ENCODE measurements at places on chromosomes 4 and X.

- DNase-seq = peak; percentile 5
Observed at GRCh38 chrX:71067712-71068043, 456 bp downstream of the SNX12 start.

- DNase-seq = no peak
Observed at GRCh38 chr4:6918338-6918737, 8.7 kb downstream of the TBC1D14 start.

DNA sequence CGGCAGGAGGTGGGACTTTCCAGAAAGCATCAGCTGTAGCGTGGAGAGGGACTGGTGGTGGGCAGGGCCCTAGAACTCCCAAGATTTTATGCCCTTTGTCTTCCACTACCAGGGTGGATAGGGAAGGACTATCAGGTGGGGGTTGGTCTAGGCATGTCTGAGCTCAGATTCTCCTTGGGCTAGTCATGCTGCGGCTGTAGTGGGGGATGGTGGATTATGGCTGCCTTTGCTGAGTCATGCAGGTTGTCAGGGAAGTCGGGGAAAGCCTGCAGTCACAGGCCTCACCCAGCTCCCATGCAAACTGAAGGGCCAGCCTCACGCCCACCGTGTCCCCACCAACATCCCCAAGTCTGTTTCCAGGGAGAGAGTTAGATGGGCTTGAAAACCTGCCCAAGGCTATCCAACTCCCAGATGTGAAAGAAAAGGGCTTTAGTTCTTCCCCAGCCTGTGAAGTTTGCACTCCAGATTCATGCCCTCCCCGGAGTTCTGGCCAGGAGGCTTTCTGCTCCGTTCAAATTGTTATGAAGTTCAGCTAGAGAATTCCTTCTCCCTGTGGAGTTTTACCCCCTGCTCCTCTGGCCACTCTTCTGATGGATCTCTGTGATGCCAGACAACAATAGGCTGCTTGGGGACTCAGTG, 13.4 kb upstream of the MEPE start:
- peak; percentile 74 for DNase-seq

- DNase-seq = no peak
Observed at GRCh38 chr4:95267081-95267480, 281.7 kb downstream of the UNC5C start.

DNA sequence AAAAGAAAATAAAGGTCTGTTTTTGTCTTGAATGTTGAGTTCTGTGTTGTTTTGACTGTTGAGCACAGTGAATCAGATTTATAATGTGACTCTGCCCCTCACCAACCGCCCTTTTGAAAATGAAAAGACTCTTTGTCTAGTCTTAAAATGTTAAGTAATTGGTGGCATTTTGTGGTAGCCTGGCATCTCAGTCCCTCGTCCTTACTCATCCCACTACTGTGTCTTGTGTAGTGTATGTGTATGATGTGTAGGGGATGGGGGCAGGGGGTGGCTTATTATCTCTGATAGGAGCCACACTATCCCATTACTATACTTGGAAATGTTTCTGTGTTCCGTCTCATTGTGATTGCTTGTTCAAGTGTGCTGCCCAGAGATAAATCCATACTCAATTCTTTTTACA, 12.2 kb downstream of the KLHL34 start:
- DNase-seq = no peak

DNA sequence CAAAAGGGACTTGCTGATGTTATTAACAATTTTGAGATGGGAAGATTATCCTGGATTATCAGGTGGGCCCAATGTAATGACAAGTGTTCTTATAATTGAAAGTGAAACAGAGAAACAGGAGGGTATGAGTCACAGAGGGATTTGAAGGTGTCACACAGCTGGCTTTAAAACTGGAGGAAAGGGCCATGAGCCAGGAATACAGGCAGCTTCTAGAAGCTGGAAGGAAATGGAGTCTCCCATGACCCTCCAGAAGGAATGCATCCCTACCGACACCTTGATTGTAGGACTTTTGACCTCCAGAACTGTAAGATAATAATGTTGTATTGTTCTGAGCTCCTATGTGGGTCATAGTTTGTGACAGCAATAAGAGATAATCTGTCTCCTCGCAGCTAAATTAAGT, 98.0 kb upstream of the STIM2 start:
- no peak for DNase-seq

DNA sequence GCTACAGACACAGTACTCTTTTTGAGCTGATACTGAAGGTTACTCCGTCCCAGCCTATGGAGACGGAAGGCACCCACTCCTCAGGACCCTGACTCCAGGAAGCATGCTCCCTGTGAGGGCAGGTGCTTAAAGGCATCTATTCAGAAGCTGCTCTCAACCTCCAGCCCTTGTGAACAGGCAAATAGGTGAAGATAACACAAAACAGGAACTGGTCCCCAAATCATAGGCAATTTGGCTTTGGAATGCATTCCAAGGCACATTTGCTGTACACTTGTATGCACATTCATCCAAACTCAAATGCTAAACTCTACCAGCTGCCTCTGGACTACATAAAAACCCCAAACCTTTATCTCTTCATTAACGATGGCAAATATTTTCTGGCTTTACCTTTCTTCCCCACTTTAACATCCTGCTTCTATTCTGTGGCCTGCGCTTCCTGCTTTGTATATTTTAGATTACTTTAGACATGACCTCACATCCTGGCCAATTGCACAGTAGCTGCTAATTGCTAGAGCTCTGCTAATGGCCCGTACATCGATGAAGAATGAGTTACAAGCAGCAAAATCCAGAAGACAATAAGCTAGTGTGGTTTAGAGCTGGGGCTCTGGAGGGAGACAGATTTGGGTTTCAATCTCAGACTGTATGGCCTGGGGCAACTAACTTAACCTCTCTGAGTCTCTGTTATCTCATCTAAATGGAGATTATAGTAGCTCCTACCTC, 3.2 kb downstream of the SEL1L3 start:
- no peak for DNase-seq

DNA sequence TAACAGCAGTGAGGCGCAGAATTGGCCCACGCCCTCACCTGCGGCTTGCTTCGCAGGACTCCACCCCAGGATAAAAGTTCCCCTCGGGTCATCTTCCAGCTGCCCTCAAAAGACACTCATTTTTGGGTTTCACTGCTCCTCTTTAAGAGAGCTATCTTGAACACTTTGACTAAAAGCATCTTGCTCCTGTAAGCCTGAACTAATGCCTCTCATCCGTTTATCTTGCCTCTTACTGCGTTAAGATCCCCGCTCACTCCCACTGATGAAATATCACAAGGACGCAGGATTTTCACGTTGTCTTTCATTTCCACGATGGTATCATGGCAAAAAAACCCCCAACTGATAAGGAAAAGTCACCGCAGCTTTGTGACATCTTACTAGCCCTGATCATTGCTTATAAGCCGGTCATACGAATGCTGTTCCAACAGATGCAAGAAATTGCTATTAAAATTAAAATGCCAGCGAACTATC, 591 bp upstream of the ACSL4 start:
- DNase-seq = no peak

- DNase-seq = peak; percentile 23
Observed at GRCh38 chr4:107183155-107183774, 147.2 kb upstream of the DKK2 start.

DNA sequence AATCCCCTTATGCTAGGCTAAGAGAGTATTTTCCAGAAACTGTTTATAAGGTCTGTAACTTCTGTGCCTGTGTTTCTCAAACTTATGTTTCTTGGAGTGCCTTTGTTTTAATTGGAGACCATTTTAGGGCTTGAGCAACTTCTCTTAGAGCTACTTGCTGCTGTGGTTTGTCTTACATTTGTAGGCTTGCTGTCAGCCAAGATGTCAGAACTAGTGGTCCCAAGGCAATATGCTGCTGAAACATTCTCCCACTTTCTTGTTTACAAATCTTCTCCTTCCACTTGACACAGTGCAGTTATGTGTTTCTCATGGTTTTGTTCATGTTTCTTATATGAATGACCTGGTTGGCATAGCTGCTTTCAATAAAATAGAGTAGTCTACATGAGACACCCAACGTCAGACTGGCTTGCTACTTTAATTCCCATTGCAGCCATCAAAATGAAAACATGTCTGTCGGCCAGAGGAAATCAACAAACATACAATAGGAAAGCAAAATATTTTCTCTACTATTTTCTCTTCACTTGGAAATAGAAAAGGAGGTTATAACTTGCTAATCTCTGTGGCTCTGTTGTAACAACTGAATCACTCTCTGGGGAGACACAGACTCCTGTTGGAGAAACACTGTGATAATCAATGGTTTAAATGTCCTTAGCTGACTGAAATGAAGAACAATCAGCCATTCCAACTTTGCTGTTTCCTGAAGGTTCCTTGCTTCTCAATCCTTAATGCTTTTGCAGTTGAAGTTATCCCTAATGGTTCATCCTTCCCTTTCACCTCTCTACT, 426.4 kb downstream of the PDGFC start:
- DNase-seq = no peak

DNA sequence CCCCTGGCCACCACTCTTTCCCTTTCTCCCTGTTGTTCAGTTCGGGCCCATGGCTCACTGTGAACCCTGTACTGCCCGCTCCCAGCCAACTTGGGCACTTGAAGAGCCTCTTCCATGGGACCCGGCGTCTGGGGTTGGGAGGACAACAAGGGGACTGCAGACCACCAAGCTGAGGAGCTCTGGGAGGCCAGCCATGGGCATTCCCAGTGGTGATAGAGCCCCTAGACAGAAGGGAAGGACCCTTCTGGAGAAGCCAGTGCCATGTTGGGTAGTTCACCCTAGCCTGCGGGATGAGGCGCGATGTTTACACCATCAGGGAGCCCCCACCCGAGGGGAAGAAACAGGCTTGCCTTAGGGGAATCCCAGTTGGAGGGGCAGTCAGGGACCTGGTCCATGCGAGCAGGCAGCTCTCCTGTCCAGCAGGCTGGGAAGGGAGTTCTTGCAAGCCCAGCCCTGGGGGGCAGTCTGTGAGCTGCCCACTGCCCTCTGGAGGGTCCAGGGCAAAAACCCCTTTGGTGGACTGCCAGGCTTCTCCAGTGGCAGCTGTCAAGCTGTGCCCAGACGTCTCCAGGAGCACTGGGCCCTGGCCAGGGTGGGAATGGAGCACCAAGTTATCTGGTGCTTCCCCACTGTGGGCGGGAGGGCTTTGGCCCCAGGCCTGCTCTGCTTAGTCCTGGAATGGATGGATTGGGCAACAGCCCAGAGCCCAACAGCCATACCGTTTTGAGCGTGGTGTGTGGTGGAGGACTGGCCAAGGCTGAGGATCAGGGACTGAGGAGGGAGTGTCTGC, 23.7 kb upstream of the UBA1 start:
- DNase-seq = no peak

DNA sequence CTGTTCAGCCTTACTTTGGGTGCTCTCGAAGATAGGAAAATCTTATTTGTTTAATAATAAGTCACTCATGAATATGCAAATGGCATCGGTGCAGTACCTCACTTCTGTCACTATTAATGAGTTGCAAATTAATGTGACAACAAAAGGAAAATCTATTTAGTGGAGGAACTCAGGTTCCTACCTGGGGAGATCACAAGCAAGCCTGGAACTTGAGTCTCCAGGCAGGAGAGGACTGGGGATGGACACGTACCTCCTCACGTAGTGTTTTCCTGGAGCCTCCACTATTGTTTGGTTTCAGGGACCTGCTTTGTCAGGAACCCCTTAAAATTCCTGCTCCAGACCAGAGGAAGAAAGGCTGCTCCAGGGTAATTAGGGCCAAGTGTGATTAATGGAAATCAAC, 82.1 kb downstream of the BCOR start:
- DNase-seq = no peak

GRCh38 chr4:142128529-142128928, 492.1 kb downstream of the IL15 start:
- no peak for DNase-seq

DNA sequence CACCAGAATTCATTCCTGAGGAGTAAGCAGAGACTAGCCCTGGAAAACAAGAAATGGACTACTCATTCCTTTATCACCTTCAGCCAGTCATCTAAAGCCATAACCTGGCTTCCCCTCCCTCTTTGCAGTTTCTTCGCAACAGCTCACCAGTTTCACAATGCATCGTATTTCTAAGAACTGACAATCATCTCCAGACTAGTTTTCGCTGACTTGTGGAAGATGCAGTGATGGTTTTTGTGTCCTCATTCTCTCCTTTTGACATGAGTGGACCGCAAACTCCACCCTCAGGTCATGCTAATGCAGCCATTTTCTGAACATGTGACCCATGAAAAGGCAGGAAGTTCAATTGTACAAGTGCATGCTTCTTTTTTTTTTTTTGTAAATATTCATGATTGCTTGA, 1203.5 kb downstream of the PCDH7 start:
- no peak for DNase-seq
